Hepatic stellate cell (primary cell): ENCODE measurements at places on chromosomes 6 and 20.

- DNase-seq = peak; percentile 35
These were observed 905 bp downstream of the PPARD start for GRCh38 chr6:35343092-35343834.

DNA sequence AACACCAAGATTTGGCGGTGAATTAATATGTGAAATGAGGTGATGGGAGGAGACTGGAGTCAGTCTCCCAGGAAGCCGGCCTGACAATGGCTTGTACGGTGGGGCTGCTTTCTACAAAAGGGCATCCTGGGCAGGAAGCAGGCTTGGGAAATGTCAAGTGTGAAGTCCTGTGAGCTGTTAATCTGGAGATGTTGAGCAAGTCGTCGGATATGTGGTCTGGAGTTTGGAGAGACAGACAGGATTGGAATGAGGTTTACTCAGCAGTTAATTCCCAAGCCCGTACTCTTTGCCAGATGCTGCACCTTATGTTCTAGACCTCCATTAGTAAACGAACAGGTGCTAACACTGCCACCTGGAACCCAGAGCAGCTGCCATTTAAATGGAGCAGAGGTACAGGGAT is 107.7 kb upstream of the FOXC1 start:
- DNase-seq = no peak

- no peak for DNase-seq
These were observed 170.0 kb downstream of the FOXA2 start for GRCh38 chr20:22414305-22414742.

GRCh38 chr6:21208796-21209186 is 384.8 kb upstream of the SOX4 start:
- no peak for DNase-seq

DNA sequence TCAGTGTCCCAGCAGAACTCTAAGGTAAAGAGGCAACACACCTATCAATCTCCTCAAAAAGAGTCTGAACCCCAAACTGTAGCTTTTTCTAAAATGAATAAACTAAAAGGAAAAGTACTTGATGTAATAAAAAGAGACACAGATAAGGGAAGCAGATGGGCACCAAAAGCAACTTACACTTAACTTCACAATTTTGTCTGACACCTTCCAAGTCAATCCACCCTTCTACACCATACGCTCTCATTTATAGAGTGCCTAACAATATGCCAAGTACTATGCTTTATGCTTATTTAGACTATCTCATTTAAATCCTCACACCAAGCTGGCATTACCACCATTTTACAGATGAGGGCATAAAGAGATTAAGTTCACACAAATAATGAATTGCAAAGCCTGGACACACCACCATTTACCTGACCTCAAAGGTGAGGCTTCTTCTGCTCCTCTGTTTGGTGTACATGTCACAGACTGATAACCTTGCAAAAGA is 90.6 kb upstream of the DST start:
- DNase-seq = no peak

- no peak for DNase-seq
These were observed 3.8 kb downstream of the COL12A1 start for GRCh38 chr6:75201901-75202672.

DNA sequence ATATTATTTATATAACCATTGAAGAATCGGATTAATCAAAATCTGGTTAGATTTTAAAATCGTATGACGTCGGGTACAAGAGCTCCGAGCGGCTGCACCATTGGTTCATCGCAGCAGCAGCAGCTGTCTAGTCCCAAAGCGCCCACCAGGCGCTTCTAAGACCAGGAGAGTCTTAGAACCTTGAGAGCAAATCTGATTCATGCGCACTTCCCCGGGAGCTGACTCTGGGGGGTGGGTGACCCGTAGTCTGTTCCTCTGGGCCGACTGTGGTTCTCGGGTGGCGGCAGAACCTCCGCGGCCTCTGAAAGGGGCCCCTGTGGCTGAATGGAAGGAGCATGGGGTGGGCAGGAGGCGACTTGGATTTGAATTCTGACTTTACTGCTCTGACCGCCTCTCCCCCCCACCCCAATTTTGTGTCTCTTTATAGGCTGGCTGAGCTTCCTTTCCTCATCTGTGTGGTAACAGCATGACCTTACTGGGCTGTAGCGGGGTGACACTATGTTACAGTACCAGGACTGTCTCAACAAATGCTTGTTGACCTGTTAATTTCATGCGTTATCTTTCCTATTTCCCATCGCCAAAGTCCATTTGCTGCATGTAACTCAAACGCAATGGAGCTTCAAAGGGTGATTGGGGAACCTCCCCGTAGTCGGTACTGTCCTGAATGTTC is 119.7 kb downstream of the RTN4IP1 start:
- no peak for DNase-seq

DNA sequence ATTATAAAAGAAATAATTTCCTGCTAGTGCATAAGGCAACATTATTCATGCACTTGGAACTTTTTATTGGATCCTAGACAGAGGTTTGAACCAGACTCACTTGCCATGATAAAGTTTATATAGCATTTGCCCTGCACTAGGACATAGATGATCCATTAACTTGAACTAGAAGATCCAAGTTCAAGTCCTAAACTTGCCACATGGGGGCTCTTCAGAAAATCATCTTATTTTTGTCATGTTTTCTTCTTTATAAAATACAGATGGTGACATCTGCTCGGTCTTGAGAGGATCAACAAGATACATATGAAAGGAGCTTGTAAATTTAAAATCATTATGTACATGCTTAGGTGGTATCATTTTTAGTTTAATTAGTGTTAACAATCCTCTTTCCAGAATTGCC is 94.5 kb downstream of the SIM1 start:
- DNase-seq = no peak

GRCh38 chr6:22025468-22026163 is 271.2 kb downstream of the PRL start:
- peak; percentile 26 for DNase-seq

DNA sequence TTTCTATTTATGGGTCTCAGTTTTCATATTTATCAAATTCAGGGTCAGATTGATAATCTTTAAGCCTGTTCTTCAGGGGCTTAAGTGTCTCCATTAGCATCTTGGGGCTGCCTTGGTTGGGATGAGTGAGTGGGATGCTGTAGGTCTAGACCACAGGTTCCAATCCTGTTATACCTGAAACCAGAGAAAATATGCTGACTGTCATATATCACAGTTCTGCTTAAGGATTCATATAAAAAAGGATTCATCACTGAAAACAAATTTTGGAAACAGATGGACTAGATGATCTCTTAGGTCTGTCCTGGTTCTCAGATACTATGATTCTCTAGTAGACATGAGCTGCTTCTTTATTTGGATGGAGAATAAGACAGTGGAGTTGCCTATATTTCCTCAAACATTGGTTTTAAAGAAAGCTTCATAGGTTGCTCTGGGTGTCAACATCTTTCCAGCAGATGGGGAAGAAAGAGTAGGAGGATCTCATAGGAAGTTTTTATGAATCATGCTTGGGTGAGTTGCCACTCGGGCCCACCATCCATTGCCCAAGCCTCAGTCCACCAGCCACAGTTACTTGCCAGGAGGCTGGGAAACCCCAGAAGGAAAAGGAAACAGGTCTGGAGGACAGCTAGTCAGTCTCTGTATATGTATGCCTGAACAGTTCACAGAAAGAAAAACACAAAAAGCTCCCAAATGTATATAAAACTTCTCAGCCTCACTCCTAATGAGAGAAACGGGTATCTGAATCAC is 42.9 kb upstream of the MAP7 start:
- DNase-seq = no peak
